ENCODE measurements at places on chromosomes 16 and 17. TPM values are rescaled to one million over a fixed set of nuclear protein-coding genes. Genes with fewer than 3 reads are reported as not detected.

MEIOB gene
- total RNA-seq, result not detected

ITGAD gene
- total RNA-seq, result not detected

HIC1 gene
- 54.6 TPM for total RNA-seq

NAE1 gene
- 51.9 TPM for total RNA-seq

RBFOX1 gene
- not detected for total RNA-seq

RFWD3 gene
- 26.8 TPM for total RNA-seq

AHSP gene
- not detected for total RNA-seq

SCARF1 gene
- total RNA-seq, result 152 TPM

TNFRSF17 gene
- total RNA-seq, result not detected

IFT20 gene
- 40.3 TPM for total RNA-seq

LYRM9 gene
- total RNA-seq, result 6.7 TPM

CLEC19A gene
- total RNA-seq, result not detected

PCGF2 gene
- total RNA-seq, result 5.8 TPM

KCTD19 gene
- total RNA-seq, result 0.33 TPM

CDH11 gene
- 73.2 TPM for total RNA-seq

Measured in vein endothelial cell (primary cell).